ENCODE measurements at places on chromosomes 6 and 20. TPM values are rescaled to one million over a fixed set of nuclear protein-coding genes. Genes with fewer than 3 reads are reported as not detected.

TPX2 gene
- 0.41 TPM for polyA plus RNA-seq

TAF8 gene
- 21.8 TPM for polyA plus RNA-seq

PGBD1 gene
- polyA plus RNA-seq: 2.3 TPM

DEFB124 gene
- not detected for polyA plus RNA-seq

LPA gene
- polyA plus RNA-seq: not detected

All from right cardiac atrium (tissue), 5 donors.